ENCODE measurements at places on chromosomes 2 and 18.

DNA sequence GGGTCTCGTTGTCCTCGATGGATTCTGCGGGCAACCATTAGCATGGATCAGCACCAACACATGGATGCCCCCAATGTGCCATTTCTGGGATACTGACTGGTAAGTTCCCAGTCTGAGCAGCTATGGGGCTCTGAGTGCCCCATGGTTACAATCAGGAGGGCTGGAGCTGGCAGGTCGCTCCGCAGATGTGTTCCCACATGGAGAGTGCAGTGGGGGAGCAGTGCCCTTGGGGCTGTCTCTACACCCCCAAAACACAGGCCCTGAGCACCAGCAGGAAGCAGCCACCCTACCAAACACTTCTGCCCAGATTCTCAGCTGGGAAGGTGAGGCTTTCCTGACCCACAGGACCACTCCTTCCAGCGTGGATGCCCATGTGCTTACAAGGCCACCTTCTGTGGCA, 8.0 kb downstream of the NGEF start:
- DNase-seq, result no peak

- DNase-seq, result no peak
These were observed 333.8 kb downstream of the ALK start for GRCh38 chr2:29587402-29588190.

DNA sequence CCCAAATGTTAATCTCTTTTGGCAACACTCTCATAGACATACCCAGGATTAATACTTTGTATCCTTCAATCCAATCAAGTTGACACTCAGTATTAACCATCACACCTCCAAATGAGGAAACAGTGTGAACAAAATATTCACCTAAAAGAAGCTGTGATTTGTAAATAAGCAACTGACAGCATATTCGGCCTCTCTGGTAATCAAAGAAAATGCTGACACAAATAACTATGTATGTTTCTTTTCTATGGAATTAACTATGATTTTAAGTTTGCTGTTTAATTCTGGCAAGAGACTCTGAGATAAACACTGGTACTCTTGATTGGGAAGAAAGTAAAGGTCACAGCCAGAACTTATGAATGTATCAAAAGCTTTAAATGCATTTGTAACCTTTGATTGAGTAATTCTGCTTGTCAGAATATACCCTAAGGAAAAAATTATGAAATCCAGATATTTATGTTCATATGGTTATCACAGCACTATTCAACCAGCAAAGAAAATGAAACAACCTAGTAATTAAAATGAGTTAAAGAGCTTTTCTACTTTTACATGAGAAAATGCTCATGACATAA, 3.6 kb upstream of the GYPC start:
- DNase-seq, result no peak

- DNase-seq, result no peak
These were observed 61.3 kb upstream of the PAX3 start for GRCh38 chr2:222360146-222360545.

- DNase-seq, result no peak
These were observed 184.5 kb upstream of the CWC22 start for GRCh38 chr2:180191432-180192124.

DNA sequence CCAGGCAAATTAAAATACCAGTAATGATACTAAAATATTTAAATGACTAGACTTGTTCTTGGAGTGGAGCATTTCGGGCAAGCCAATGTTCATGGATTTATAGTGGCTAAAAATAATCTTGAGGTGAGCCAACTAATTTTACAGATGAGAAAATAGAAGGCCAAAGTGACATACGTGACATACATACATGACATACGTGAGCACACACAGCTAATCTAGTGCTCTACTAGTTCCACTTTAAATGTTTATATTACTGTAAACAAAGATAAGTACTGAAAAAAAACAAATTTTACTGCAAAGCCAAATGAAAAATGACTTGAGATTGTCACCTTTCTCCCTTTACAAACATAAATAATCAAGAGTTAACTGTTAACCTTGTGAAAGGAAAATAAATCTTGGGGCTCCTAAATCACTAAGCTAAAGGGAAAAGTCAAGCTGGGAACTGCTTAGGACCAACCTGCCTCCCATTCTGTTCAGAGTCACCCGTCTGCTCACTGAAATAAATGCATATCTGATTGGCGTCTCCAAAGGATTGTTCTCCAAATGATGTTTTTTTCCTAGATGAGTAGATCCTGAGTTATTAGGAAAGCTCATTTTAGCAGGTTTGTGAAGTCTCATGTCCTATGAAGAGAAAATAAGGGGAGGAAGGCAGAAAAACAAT, 96.7 kb downstream of the PMS1 start:
- DNase-seq, result no peak

DNA sequence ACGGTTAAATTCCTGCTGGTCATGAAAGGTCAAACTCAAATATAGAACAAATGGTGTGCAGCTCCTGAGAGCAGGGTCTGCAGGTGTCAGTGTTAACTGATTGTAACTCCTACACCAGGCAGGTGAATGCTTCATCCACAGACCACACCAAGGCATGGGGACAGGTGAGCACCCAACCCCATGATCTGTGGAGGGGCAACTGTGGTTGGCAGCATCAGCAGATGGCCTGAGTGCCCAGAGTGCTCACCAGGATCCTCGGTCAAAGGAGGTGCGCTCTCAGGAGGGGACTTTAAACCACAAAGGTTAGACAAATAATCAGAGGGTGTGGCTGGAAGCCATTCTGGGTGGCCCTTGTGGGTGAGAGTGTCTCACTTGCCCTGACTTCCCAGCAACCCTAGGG, 44.5 kb downstream of the PTGR3 start:
- DNase-seq, result no peak

- DNase-seq, result peak; percentile 71
These were observed 13.9 kb upstream of the PROM2 start for GRCh38 chr2:95260028-95261023.

- DNase-seq, result peak; percentile 63
These were observed 678.5 kb downstream of the ARHGAP15 start for GRCh38 chr2:143807671-143808070.

- DNase-seq, result peak; percentile 69
These were observed 73.0 kb upstream of the YWHAQ start for GRCh38 chr2:9703701-9704221.

DNA sequence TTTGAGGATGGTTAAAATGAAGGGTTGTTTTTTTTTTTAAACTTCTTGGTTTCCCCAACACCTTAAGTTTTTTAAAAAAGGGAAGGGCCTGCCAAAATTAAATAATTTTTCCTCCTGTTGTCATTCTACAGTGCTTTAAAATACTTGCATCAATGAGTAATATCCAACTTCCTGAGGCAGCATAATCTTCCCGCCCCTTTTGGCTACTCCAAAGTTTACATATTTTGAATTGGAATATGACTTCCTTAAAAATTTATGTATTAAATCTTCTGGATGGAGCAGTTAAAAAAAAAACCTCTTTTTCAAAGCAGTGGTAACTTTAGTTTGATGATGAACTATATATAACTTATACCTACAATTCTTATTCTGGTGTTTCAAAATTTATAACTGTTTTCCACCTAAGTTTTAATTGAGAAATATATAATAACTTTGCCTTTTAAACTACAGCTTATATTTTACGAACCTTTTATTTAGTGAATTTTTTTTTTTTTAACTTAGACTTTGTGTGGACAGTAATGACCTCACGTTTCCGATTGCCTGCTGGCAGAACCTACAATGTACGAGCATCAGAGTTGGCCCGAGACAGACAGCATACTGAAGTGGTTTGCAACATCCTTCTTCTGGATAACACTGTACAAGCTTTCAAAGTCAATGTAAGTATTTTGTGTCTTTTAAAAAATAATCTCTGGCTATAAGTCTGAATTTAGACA, 49.8 kb downstream of the PTPN4 start:
- DNase-seq, result no peak

GRCh38 chr18:10010611-10011015, 96.8 kb downstream of the VAPA start:
- DNase-seq, result no peak

GRCh38 chr2:96306370-96306769, 1.0 kb upstream of the SNRNP200 start:
- no peak for DNase-seq

DNA sequence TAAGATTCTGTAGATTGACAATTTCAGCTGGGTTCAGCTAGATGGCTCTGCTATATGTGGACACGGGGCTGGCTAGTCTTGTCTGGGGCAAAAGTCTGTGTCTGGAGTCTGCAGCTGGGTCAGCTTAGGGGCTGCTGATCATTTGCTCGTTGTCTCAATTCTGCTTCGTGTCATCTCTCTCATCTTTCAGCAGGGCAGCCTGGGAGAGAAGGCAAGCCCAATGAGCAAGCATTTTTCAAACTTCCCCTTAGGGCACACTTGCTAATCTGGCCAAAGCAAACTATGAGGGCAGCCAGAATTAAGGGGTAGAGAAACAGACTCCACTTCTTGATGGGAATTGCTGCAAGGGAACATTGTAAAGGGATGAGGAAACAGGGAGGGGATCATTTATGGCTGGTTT, 462.6 kb downstream of the SLC4A3 start:
- DNase-seq, result no peak

DNA sequence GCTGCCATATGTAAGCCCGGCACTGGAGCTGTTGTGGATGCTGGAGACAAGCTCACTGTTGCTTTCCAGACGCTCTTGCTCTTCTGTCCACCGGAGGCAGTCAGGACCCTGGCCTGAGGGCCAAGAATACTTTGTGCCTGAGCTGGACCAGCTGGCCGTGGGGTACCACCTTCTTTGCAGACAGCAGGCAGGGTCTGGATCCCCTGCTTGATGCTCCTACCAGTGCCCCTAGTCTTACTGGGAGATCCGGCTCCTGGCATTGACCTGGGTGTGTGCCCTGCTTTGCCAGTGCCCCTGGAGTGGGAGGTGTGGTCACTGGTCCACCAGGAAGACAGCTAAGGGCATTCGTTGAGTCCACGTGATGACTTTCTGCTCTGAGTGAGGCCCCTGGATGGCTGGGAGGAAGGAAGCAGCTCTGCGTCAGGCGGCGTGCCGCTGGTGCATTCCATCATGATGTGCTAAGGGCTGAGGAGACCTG, 59.3 kb downstream of the LRRFIP1 start:
- peak; percentile 16 for DNase-seq

GRCh38 chr2:22893761-22894517, 491.0 kb upstream of the KLHL29 start:
- DNase-seq, result no peak

GRCh38 chr2:182587831-182588230, 128.2 kb upstream of the DNAJC10 start:
- no peak for DNase-seq

DNA sequence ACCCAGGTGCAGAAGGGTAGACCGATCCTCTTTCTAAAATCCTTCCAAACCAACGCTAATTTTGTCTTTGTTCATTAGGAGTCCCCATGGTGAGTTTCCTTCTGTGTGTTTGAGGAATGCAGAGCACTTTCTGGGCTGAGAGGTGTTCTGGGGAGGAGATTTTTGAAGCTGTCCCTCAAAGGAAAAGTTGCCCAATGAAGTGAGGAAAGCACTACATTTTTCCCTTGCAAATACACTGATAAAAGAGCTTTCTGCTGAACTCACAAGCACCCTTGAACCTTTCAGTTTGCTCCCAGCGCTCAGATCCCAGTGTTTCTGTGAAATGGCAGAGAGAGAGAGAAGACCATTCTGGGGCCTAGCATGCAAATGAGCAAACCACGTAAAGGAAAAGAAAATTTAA, 299.6 kb upstream of the FANCL start:
- no peak for DNase-seq

GRCh38 chr2:36538335-36538734, 59.6 kb downstream of the FEZ2 start:
- DNase-seq, result no peak

DNA sequence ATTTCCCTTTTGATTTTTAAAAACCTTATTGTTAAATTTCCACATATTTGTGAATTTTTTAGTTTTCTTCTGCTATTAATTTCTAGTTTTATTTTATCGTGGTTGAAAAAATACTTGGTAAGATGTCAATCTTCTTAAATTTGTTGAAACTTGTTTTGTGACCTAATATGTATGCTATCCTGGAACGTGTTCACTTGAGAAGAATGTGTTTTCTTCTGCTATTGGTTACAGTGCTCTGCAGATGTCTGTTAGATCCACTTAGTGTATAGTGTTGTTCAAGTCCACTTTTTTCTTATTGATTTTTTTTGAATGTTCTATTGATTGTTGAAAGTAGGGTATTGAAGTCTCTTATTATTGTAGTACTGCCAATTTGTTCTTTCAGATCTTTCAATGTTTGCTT, 116.5 kb upstream of the NETO1 start:
- no peak for DNase-seq

GRCh38 chr2:45814951-45815621, 163.6 kb downstream of the PRKCE start:
- DNase-seq, result no peak

GRCh38 chr2:11398750-11399437, 54.5 kb upstream of the ROCK2 start:
- DNase-seq, result no peak

DNA sequence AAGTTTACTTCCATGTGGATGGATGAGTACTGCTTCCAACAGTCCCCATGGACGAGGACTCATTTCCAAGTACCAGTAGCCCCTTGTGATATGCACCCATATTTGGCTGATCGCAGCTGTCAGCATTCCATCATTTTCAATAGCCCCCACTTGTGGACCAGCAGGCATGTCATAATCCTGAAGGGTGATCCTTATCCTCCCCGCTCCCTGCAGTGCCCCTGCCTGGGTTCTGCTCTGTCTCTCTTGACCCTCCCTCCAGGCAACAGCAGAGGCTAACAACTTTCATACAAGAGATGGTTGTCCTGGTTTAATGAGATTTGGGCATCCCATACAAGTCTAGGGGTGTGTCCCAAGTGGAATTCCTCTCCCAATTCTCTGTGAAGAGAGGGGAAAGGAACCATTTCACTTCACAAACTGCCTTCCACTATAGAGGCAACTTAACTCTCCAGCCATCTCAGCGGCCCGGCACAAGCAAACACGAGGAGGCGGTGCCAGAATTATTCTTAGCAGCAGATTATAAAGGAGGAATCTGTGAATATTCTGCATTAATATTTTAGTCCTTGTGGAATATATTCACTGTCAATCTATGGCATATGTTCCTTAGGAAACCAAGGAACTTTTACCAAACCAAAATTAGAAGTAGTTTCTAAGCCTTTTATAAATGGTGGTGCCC, 110.7 kb downstream of the RTN4 start:
- no peak for DNase-seq

DNA sequence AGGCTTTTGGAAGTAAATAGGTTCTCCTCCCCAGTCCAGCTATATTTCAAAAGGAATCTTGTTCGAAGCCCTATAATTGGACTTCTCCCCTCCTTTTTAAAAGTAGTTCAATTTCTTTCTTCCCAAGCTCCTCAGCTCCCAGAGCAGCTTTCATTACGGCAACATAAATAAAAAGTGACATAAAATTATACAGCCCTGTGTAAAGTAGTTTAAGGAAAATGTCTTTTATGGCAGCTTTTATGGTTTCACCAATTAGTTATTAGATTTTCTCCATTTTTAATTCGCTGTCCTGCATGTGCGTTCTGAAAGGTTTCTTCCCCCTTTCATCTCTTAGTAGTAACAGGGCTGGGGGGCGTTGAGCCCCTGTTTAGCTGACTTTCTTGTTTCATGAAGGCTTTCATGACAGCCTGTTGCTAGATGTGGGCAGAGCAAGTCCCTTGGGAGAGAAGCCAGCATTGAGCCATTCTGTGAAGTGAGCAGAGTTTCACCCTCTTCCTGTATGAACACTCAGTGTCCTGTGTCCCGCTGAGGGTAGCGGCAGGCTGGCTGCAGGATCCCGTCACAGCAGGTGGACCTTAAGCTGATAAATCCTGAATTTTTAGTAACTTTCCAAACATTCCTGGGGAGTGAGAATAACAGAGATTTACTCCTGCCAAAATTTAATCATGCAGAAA, 229.7 kb upstream of the SPRED2 start:
- DNase-seq, result no peak

GRCh38 chr18:62281684-62282083, 43.4 kb upstream of the TNFRSF11A start:
- DNase-seq, result peak; percentile 25
